ENCODE measurements at places on chromosomes 6 and 20.

DNA sequence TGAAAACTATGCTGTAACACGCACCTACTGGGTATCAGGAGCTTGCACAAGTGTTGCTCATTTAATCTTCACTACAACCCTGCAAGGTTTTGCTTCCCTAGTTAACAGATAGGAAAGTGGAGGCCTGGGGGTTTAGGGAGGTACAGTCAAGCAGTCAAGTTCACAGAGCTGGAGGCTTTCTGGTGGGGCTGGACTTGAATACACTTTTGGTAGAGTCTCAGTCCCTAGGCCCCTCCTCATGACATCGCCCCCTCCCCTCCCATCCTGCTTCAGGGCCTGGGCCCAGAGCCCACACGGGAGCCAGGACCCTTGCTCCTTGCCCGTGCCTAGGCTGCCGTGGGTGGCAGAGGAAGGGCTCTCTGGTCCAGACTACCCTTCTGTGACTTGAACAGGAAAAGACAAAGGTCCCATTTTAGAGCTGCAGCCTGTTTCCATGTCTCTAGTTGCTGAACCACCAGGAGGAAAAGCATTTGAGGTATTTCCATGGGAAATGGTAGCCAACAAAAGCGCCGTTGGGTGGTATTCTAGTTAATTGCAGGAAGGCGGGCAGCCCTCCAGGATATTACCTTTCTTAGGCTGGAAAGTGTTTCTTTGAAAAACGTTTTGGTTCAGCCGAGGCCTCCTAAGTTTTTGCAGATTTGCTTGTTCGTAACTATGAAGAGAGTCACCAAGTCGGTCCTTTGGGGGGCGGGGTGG lies 84.9 kb downstream of the CDC5L start:
- no peak for DNase-seq

- DNase-seq: no peak
Measured at GRCh38 chr20:5821627-5822215, 71.5 kb downstream of the SHLD1 start.

GRCh38 chr6:165679326-165679725 lies 16.3 kb upstream of the PDE10A start:
- no peak for DNase-seq

- no peak for DNase-seq
Measured at GRCh38 chr6:110486756-110487155, 10.3 kb upstream of the SLC22A16 start.

- no peak for DNase-seq
Measured at GRCh38 chr6:26104457-26105108, 17.4 kb downstream of the HFE start.

- DNase-seq: no peak
Measured at GRCh38 chr6:80543598-80544222, 437.2 kb downstream of the BCKDHB start.

- DNase-seq: no peak
Measured at GRCh38 chr6:20620043-20620442, 85.8 kb downstream of the CDKAL1 start.

GRCh38 chr6:136967876-136968752 lies 46.0 kb downstream of the SLC35D3 start:
- peak; percentile 89 for DNase-seq

GRCh38 chr6:119454714-119455113 lies 105.2 kb upstream of the MAN1A1 start:
- DNase-seq: no peak

- DNase-seq: no peak
Measured at GRCh38 chr6:166202321-166202733, 34.7 kb upstream of the TBXT start.

GRCh38 chr20:20754714-20755113 lies 42.3 kb upstream of the RALGAPA2 start:
- DNase-seq: no peak

DNA sequence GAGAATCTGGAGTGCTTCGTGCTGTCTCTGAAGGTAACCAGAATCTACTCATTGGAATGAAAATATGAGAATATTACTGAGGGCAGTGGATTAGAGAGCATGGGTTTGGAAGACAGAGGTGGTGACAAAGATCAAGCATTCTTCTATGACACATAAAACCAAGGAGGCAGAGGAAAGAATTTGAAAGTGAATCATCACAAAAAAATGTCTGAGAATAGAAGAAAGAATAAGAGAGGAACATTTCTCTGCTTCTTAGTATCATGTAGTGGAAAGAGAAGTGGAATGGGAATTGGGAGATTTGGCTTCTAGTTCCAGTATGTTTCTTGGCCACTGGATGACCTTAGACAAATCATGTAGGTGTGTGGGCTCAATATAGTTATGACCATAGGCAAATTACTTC lies 474.0 kb downstream of the TFAP2B start:
- no peak for DNase-seq

DNA sequence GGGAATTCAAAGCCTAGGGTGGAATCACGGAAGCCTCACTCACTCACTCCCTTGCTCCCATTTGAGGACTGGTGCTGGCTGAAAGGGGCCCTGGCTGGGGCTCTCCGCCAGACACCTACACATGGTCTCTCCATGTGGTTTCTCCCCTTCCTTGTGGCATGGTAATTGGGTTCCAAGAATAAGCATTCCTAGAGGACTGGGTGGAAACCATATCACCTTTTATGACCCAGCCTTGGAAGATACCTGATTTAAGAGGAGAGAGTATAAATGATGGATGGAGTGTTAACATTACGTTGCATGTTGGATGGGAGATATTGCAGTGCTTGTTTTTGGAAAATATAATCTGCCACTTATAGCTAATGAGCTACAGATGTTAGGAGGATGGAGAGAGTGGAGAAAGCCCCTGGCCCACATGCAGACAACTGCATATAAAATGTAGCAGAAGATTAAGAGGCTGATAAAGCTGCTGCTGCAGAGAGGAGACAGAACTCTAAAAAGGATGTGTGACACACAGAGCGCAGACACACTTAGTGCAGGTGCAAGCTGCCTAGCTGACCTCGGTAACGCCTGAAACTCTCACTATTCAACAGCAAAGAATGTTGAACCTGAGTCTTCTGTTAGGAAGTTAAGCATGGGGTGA lies 23.3 kb upstream of the CDKN1A start:
- peak; percentile 85 for DNase-seq

GRCh38 chr6:65126667-65127066 lies 580.4 kb downstream of the EYS start:
- DNase-seq: no peak

GRCh38 chr6:35310265-35310831 lies 12.7 kb downstream of the DEF6 start:
- DNase-seq: no peak

GRCh38 chr20:21031666-21032065 lies 74.5 kb downstream of the LINC00237 start:
- DNase-seq: no peak

DNA sequence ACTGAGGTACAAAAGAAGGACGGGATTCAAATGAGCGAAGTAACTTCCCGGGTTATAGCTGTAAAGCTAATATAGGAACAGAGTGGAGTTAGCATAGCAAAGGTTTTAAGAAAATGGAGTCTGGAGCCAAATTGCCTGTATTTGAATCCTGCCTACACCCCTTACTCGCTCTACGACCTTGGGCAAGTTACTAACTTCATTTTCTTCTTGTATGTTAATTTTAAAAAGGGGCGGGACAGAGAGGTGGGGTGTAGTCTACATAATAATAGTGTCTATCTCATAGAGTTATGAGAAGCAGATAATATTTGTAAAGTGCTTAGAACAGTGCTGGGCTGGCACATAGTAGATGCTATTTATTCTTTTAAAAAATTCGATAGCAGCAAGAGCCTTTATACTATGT lies 705 bp downstream of the ZSCAN23 start:
- no peak for DNase-seq

GRCh38 chr6:158686791-158687381 lies 37.0 kb downstream of the SYTL3 start:
- no peak for DNase-seq

DNA sequence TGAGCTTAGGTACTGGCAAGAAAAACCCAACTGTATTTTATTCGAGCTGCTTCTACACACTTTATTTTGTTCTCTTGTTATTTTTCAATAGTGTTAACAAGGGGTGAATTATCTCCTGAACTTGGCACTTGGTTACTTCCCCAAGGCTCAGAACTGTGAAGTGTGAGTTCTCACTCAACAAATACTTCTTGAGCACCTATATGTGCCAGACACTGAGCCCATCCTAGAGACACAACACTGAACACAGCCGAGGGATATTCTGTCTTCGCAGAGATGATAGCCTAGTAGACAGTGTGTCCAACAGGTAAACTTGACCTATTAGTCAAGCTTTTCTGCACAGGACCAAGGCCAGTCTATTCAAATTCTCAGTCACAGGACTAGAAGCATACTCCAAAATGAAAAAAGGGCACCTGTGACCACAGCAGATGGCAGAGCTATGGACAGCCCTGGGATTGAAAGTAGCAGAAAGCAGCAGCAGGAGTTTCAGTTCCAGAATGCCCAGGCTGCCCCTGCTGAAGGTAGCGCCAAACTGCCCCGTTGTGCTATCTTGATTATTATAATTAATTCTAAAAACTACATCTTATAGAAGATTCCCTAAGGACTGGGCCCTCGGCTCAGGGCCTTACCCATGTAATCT lies 77.8 kb upstream of the TAB2 start:
- DNase-seq: no peak

DNA sequence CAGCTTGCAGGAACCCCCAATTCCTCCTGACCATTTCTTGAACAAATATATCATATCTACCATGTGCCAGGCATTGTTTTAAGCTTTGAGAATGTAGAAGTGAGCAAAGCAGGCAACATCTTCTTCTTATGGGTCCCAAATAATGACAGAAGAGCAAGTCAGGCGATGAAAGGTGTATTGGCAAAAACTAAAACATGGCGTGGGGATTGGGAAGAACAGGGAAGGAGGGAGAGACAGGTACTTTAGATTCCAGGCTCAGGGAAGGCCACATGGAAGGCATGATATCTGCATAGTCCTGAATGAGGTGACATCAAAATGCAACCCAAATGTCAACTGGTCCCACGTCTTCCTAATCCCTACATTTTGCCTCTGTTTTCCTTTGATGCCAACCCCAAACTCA lies 187.1 kb downstream of the ZNF217 start:
- no peak for DNase-seq

DNA sequence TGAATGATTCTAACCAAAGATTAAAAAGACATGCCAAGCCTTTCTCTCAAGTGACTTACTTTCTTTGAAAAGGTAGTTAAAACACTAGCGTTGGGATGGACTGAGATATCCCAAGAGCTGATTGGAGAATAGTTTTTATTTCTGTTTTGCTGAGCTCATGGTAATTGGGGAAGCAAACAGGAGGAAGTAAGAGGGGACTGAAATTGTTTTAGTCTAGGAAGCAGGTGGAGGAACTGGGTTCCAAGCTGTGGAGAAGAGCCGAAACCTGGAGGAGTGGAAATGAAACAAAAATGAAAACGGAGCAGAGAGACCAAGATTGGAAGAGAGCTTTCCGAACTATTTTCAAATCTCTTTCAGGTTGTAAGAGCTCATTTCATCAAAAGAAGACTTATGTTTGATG lies 59.9 kb upstream of the TENT5A start:
- no peak for DNase-seq

DNA sequence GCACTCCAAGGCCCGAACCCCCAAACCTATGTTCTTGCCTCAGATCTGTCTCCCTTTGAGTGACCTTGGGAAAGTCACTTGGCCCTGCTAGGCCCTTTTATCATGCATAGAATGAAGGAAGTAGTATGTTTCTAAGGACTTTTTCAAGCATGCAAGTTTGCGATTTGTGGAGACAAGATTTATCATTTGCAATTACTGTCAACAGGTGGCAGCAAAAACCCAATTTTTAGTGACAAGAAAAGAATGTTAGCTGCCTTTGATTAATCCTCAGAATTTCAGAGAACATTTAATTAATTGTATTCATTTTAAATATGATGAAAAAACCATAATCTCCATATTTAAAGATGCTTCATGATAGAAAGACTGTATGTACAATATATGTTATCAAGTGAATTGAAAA lies 28.3 kb upstream of the PREP start:
- no peak for DNase-seq

DNA sequence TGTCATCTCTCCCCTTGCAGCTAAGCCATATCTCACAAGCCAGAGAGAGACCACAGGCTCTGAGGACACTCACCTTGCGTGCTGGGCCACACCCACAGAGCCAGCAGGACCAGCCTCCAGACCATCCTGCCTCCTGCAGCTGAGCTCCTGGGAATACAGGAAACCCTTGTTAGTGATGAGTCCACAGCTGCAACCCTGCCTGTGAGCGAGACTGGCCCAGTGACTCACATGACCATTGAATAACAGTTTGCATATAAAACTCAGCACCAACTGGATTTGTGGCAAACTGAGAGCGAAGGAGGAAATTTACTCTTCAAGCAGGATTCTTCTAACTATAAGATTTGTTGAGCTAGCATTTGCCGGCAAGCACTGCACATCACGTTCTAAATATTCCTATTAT lies 3.0 kb downstream of the THBS2 start:
- no peak for DNase-seq

DNA sequence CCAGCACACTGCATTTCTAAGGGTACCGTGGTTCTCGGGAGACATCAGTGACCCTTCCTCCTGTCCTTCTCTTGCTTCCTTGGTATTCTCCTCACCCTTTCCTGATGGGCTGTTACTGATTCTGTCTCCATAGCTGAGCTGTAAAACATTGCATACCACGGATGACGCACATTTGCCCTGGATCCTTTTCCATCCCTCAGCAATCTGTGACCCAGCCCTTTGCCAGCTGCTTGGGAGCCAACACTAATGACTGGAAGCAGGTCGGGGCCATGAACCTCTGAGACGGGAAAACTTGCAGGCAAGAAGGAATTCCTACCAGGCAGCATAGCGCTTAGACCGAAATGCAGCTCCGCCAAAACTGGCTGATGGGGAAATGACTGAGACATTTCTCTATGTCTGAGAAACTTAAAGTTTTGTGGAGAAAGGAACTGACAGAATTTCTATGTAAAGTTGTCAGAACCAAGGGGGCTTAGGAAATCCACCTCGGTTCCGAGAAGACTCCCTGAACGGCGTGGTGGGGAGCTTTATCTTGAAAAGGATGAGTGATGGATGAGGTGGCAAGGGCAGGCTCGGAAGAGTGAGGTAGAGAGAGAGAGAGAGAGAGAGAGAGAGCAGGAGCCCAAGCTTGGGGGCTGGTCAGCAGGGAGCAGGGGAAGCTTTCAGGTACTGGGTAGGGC lies 19.2 kb downstream of the TUBB2B start:
- DNase-seq: no peak

DNA sequence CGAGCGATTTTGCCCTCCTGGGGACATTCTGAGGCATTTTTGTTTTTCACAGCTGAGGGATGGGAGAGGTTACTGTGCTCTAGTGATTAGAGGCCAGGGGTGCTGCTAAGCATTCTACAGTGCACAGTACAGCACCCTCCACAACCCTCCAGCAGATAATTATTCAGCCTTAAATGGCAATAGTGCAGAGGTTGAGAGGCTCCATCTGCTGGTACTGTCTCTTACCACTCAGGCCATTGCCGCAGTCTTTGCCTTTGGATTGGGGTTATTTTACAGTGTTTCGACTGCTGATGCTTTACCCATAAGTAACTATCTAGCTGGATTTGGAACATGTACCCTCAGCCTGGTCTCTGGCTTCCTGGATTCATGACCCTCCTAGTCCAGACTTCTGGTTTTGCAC lies 705.3 kb downstream of the KIF16B start:
- peak; percentile 71 for DNase-seq

Measured in NCI-H524 (cell line).